ENCODE measurements at places on chromosomes 7 and 10.

GRCh38 chr10:83127942-83128575 is 1011.2 kb upstream of the GHITM start:
- DNase-seq, result no peak

DNA sequence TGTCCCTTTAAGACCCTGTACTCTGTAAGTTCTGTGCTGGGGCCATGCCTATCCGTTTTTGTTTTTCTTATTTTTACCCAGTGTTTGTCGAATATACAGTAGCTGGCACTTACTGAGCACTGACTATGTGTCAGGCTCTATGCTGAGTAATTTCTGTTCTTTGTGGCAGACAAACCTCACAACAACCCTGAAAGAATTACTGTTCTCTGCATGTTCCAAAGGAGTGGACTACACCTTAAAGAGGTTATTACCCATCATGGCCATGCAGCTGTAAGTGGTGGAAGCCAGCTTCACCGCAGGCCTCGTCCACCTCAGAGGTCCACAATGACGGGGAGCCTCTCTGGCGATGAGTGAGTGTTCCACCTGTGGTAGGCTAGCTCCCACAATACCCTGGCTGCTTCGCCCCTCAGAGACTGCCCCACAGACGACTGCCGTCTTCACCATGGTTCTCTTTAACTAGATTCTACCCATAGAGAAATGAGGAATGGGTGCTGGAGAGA is 30.1 kb upstream of the RBM20 start:
- DNase-seq, result no peak

DNA sequence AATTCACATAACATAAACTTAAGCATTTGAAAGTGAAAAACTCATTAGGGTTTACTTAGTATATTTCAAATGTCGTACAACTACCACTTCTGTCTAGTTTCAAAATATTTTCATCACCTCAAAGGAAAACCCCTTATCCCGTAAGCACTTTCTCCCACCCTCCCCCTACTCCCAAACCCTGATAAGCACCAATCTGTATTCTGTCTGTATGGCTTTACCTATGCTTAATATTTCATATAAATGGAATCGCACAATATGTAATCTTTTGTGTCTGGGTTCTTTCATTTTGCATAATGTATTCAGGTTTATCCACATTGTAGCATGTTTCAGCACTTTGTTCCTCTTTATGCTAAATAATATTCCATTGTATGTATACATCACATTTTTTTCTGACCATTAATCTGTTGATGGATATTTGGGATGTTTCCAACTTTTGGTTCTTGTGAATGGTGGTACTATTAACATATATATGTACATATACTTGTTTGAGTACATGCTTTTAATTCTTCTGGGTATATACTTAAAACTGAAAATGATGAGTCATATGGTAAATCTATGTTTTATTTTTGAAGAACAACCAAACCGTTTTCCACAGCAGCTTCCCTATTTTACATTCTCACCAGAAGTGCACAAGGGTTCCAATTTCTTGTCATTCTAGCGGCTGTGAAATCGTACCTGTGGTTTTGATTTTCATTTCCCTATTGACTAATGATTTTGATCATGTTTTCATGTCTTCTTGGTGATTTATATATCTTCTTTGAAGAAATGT is 6.2 kb upstream of the STARD3NL start:
- DNase-seq, result no peak

- no peak for DNase-seq
Measured at GRCh38 chr7:113797420-113798010, 121.3 kb downstream of the PPP1R3A start.

- DNase-seq, result no peak
Measured at GRCh38 chr10:119555178-119555784, 12.8 kb upstream of the RGS10 start.

DNA sequence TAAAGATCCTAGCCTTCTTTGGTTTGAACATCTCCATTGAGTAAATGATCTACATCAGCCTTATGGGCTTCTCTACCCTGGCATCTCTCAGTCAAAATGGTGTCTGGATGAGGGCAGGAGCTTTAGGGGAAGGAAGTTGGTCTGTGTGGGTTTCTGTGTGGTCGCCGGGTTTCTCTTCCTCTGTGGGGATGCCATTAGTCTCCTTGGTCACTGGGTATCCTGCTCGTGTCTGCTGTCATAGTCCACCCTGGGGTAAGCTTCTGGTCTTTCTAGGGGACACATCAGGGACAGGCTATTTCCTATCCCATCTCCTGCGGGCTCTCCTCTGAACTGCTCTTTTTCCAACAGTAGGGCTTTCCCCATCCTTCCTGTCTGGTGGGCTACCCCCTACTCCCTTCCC is 150.3 kb upstream of the NPY start:
- no peak for DNase-seq

DNA sequence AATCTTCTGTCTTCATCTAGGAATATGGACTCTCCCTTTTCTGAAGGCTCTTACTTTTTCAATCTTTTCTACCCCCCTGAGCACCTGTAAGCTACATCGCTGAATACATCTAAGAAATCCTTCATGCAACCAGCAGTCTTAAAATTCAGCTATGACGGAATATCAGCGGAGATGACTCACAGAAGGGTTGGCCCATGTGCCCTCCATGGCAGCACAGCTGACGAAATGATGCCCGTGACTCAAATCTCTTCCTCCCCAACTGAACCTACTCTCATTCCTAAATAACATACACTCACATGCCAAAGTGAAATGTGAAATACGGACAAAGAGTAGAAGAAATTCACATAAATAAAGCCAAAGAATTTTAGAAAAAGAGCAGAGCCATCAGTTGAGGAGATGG is 30.3 kb upstream of the NCAPG2 start:
- no peak for DNase-seq

- peak; percentile 86 for DNase-seq
Measured at GRCh38 chr10:12876266-12876665, 125.2 kb downstream of the CCDC3 start.

- no peak for DNase-seq
Measured at GRCh38 chr7:137408126-137408525, 64.6 kb upstream of the PTN start.

- DNase-seq, result no peak
Measured at GRCh38 chr10:103838862-103839518, 16.4 kb downstream of the SH3PXD2A start.

DNA sequence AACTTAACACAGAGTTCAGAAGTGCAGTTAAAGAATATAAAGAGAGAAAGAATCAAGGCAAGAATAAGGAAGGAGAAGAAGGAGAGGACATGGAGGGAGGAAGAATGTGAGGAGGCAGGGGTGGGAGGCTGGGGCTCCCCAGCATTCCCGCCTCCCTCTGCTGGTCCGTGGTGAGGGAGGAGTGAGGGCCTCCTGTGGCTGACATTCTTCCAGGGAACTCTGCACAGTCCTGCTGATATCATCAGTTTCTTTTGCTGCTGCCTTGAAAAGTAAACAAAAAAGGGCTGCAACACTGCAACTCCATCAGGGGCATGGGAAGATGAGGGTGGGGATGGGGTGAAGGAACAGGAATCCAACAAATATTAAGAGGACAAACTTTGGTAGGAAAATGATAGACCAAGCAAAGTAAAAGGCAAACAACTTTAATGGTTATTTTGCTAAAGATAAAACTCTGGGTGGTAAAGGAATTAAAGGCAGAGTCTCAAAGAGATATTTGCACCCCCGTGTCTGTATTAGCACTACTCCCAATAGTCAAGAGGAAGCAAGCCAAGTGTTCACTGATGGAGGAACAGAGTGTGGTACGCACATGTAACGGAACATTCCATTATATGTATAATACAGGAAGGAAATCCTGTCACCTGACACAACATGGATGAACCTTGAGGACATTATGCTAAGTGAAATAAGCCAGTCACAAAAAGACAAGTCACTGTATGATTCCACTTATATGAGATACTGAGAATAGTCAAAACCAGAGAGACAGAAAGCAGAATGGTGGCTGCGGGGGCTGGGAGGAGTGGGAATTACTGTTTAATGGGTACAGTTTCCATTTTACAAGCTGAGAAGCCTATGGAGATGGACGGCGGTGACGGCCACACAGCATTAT is 8.0 kb upstream of the SPOCK2 start:
- DNase-seq, result no peak

DNA sequence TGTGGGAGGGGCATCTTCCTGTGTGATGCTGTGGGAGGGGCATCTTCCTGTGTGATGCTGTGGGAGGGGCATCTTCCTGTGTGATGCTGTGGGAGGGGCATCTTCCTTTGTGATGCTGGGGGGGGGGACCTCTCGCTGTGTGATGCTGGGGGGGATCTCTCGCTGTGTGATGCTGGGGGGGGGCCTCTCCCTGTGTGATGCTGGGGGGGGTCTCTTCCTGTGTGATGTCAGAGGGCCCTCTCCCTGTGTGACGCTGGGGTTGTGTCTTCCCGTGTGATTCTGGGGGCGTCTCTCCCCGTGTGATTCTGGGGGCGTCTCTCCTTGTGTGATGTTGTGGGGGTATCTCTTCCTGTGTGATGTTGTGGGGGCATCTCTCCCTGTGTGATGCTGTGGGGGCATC is 27.9 kb upstream of the DPYSL4 start:
- DNase-seq, result no peak

- DNase-seq, result no peak
Measured at GRCh38 chr7:2114052-2114451, 118.7 kb downstream of the MAD1L1 start.

DNA sequence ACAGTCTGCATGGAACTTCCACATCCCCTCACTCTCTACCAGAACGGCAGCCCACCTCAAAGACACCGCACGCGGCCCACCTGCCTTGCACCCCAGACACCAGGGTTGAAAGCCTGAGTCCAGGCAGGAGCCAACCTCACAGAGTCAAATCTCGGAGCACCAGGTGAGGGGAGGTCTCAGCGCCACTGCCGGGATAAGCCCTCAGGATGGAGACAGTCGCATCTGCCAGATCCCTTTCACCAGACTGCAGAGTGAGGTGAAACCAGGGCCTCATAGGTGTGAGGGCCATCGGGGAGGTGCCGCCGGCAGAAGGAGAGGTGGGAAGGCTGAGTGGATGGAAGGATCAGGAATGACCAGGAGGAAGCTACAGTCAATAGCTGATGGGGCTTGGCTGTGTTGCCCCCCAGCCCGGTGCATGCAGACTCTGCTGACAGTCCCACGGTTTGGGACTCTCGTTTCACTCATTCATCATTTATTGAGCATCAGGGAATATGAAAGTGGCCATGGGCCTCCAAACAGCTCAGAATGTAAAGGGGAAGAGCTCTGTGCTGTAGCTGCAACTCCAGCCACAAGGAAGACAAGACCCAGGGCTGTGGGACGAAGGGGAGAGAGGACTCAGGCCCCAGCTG is 315.0 kb downstream of the PTPRN2 start:
- no peak for DNase-seq

GRCh38 chr7:30521532-30521931 is 16.9 kb upstream of the GGCT start:
- no peak for DNase-seq

DNA sequence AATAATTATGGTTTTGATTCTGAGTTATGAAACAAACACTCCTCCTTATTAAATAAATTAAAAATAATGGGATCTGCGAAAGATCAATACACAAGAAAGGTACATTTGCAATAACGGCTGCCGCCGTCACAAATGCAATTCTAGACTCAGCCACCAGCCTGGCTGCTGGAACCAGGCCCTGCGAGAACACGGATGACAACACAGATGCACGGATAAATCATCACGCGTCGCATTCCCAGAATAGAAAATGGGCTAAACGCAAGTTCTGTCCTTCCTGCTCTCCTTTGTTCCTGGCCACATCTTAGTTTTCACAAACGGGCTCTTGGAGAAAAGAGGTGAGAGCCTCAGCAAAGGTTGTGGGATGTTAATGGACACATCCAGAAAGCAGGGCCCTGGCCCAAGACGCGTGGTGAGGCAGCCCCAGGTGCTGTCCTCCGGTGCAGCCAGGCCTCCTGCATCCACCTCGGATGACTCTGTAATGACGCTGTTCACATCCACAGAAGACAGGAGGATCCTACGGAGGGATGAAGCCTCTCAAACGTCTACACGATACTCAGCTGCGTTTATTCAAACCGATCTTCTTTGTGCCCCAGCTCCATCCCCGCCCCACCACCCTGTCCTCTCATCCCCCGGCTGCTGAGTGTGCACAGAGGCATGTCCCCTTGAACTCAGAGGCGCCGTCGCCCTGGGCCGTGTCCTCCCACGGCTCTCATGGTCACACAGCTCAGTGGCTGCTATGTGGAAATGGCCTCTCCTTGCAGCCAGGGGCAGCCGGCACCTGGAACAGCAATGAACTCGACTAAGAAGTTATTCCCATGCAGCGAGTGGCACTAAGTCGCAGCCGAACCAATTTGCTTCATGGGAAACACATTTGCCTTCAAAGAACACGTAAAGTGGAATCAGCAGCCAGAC is 197.9 kb downstream of the PTPRN2 start:
- no peak for DNase-seq

DNA sequence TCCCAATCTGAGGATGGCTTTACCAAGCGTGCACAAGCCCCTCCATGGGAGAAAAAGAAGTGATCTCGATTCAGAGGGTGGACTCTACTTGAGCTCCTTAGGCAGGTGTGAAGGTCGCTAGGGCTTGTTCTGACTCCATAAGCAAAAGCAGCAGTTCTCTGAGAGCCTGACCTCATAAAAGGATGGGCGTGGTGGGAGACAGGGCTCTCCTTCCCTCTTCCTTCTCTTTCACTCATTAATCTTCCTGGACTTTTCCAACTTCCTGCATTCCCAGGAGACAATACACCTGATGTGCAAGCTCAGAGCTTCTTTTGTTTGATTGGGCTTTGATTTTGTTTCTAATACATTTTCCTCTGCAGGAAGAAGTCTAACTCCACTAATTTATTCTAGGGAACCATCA is 22.3 kb upstream of the TMEM72 start:
- DNase-seq, result no peak

GRCh38 chr10:117944676-117945447 is 101.9 kb downstream of the RAB11FIP2 start:
- DNase-seq, result no peak

GRCh38 chr7:72069263-72069662 is 342.9 kb downstream of the CALN1 start:
- no peak for DNase-seq

- no peak for DNase-seq
Measured at GRCh38 chr10:97937928-97938327, 88.3 kb downstream of the GOLGA7B start.

DNA sequence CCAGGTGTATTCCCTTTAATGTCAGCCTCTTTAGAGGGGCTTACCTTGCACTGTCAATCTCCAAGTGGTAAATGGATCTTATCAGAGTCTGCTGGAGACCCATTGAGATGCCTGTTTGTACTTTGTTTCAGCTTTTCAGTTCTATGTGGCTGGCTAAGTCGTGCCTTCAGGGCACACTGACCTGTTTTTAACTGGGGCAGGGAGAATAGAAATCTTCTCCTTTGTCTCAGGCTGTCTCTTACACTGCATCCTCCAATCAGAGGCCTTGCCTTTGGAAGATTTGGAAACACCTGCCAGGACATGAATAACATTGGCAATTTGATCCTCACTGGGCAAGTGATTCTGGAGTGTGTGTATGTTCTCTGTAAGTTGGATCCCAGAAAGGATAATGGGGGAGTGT is 65.0 kb downstream of the POU6F2 start:
- DNase-seq, result no peak

DNA sequence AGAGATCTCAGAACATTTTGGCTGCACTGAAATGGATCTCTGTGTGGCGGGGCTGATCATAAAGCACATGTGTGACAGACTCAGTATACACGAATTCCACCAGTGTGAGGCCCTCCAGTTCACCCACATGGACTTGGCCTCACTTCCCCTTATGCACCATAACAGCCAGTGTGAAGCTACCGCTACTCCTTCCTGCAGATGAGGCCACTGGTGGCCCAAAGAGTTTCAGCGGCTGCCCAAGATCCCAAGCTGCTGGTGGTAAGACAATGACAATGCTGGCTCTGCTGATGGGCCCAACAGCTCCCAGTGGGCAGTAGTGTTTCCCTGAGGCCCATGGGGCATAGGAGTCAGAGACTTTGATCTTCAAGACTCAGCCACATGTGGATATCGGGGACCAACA is 21.0 kb upstream of the C10orf71 start:
- DNase-seq, result no peak

Measured in cerebellum (tissue), 4 donors.